Tibial nerve (tissue), 4 donors: ENCODE measurements at places on chromosomes 2 and 18.

DNA sequence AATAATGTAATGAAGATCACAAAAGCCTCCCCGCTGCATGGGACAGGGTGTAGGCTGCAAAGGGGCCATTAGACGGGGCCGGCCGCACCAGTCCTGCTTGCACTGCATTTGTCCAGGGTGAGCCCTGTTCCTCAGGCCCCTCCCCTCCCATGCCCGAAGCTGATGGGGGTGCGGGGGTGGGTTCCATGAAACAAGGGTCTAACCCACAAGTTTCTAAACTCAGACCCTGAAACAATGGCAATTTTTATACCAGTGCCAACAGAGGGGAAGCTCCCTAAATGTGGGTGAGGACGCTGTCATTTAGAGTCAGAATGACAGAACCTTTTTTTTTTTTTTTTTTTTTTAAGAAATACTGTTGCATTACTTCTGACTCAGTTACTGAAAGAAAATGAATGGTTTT is 39.7 kb downstream of the HS6ST1 start:
- no peak for DNase-seq

GRCh38 chr2:81644189-81644588 is 1339.6 kb upstream of the LRRTM1 start:
- DNase-seq: no peak

- no peak for DNase-seq
These were observed 13.0 kb downstream of the MCEE start for GRCh38 chr2:71117063-71117462.

DNA sequence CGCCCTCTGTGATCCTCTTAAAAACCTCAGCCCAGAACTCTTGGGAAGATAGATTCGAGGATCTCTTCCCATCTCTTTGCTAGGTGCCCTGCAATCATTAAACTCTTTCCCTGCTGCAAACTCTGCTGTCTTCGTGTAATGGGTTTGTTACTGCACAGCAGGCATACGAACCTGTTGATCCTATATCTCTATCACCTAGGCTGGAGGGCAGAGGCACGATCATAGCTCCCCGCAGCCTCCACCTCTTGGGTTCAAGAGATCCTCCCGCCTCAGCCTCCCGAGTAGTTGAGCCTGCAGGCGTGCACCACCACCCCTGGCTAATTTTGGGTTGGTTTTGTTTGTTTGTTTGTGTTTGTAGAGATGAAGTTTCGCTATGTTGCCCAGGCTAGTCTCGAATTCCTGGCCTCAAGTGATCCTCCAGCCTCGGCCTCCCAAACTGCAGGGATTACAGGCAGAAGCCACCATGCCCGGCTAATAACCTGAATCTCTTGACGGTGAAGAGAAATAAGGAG is 493 bp upstream of the BBS5 start:
- no peak for DNase-seq

GRCh38 chr18:10912790-10913545 is 236.4 kb downstream of the PIEZO2 start:
- no peak for DNase-seq

DNA sequence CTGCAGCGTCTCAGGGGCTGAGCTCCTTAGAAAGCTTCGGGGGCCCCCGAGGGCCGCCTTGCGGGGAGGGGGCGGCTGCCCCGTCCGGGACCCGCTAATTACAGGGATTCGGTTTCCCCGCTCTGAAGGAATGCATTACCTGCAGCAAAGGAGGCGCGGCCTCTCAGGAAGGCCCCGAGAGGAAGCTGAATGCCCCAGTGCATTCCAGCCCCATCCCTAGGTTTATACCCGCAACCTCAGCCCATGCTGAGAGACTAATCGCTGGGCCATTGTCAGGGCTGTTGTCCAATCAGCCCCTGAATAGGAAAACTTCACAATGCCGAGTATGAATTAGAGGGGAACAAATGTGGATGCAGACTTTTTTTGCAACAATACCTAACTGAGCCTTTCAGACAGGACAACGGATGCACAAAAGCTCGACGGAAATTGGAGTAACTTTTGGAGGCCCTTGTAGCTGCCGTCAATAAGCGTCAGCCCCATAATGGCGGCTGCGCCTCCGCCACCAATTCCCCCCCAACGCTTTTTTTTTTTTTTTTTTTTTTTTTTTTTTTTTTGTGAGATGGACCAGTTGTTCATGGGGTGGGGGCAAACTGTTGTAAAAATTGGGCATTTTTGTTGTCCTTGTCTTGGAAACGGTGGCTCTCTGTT is 138.6 kb upstream of the SIX3 start:
- DNase-seq: no peak

GRCh38 chr2:41078341-41078740 is 626.5 kb upstream of the SLC8A1 start:
- DNase-seq: no peak

GRCh38 chr2:67036444-67036843 is 360.7 kb upstream of the ETAA1 start:
- no peak for DNase-seq

GRCh38 chr18:13370995-13371625 is 152.6 kb downstream of the LDLRAD4 start:
- no peak for DNase-seq
